Hindlimb muscle (tissue), 1 donor: ENCODE measurements at places on chromosomes 13 and 19. TPM values are rescaled to one million over a fixed set of nuclear protein-coding genes. Genes with fewer than 3 reads are reported as not detected.

The OR7C1 gene
- 0.18 TPM for polyA plus RNA-seq

The CNN2 gene
- polyA plus RNA-seq, result 58.2 TPM

The CCL25 gene
- not detected for polyA plus RNA-seq

The KCTD15 gene
- polyA plus RNA-seq, result 39.0 TPM

The THOP1 gene
- 54.2 TPM for polyA plus RNA-seq

The DACT3 gene
- polyA plus RNA-seq, result 13.0 TPM

DNA sequence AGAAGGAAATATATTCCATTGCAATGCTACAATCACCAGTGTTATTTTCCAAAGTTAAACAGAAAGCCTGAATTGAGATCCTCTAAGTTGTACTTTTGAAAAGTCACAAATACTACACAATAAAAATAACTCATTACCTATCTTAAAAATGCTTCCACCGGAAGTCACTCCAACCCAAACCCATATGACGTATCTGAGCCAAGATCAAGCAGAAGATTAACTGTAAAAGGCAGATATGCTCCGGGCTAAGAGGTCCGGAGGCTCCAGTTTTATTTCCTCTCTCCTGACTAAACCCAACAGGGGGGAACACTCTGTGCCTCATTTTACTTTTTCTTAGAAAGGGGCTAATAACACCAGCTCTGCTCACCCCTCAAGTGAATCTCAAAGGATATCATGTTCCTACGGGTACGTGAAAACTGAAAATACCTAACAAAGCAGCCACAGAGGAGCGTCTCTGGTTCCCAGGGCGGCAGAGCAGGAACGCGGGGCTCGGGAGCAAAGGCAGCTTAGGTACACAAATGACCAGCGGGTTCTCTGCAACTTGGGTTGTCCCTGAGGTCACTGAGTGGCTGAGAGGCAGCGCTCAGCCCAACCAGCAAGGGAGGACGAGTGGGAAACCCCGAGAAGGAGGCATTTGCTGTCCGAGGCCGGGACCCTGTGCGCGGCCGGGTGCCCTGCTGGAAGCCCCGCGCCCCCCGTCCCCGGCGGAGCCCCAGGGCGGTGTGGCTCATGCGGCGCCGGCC, 750 bp downstream of the RAB20 start:
- no peak for DNase-seq

- DNase-seq, result no peak
These were observed 83.9 kb downstream of the LRRC63 start for GRCh38 chr13:46295491-46296114.

DNA sequence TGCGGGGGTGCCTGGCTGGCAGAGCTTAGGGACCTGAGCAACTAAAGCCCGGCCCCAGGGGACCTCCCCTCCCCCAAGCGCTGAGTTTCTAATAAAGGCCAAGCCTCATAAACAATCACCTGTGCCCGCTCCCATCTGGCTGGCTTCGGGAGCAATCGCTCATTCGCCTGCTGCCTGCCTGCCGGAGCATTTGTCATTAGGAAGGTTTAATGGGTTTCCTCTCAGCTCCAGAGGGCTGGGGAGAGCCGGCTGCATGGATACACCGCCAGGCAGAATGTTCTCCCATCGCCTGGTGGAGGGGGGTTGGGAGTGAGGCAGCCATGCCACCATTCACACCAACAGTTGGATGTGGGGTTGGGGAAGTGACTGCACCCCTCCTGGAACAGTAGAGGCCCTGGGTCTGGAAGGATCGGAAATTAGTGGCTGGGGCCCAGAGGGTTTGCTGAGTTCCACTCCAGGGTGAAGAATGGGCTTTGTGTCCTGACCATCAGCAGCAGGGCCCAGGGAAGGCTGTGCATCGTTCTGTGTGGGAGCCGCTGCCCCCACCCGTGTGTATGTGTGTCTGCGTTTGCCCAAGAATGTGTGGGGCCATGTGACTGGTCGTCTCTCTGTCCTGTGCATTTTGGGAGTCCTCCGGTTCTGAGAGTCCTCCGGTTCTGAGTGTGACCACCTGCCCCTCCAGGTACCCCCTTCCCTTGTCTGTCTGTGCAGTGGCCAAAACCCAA, 15.3 kb downstream of the PIN1 start:
- DNase-seq, result no peak

- no peak for DNase-seq
These were observed 12.9 kb upstream of the TLE2 start for GRCh38 chr19:3041761-3042620.

- DNase-seq, result no peak
These were observed 7.5 kb upstream of the KPTN start for GRCh38 chr19:47491358-47492136.

DNA sequence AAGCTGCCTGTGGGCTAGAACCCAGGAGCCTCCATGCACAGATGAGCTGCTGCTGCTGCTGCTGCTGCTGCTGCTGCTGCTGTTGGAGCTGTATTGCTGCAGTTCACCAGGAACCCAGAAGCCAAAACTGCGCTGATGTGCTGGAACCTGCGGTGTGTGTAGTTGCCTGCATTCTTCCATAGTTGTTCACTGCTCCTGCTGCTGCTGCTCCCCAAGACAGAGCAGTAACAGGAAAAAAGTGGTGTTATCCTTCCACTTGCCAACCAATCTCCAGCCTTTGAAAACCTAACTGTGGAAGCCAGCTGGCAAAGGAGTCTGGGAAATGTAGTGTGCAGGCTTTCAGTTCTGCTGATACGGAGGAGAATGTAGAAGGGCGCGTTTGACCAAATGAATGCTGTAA, 37.9 kb downstream of the ARHGAP35 start:
- DNase-seq, result peak; percentile 72

- no peak for DNase-seq
These were observed 21.7 kb upstream of the LAMP1 start for GRCh38 chr13:113275387-113275786.

DNA sequence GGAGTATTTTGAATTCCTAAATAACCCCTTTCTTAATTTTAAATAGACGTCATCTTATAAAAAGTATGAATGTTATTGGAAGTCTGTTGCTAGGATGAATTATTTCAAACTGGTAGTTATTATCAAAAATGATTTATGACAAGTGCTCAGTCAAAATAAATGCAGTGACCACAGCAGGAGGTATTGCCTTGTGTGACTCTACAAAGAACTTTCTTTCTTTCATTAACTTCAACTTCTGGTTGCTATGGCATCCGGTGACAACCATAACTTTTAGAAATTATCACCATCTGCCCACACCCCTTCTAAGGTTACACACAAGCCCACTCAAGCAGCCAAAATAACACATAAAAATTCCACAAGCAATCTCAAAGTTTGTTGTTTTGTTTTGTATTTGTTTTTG, 189.9 kb downstream of the DACH1 start:
- no peak for DNase-seq

DNA sequence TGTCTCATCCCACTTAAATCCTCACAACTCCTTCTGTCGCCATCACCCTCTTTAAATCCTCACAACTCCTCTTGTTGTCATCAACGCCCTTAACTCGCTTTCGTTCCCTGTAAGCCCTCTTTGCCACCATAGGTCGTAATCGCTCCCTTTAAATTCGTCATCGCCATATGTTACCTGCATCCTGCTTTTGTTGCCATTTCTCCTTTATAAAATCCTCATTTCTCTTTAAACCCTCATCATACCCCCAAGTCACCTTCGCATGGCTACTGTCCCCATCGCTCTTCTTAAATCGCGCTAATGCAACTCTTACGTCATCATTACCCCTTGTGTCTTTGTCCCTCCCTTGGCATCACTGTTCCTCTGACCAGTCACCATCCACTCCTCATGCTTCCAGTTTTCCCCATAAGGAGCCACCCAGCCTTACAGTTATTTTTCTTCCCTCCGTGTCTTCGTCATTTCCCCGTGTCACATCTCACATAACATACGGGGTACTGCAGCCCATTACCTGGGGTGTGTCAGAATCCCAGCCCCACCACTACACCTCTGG, 539 bp downstream of the PLD3 start:
- peak; percentile 23 for DNase-seq

- DNase-seq, result no peak
These were observed 12.0 kb downstream of the CYP4F3 start for GRCh38 chr19:15652559-15653278.

- DNase-seq, result no peak
These were observed 150.9 kb downstream of the PDS5B start for GRCh38 chr13:32737111-32737571.

- peak; percentile 13 for DNase-seq
These were observed 1495.0 kb upstream of the PCDH20 start for GRCh38 chr13:62910541-62911060.

GRCh38 chr19:33558151-33558550, 36.6 kb upstream of the PEPD start:
- DNase-seq, result no peak

GRCh38 chr19:1507763-1508506, 4.9 kb downstream of the ADAMTSL5 start:
- DNase-seq, result peak; percentile 94

GRCh38 chr13:51258612-51259548, 36.7 kb downstream of the FAM124A start:
- no peak for DNase-seq

- DNase-seq, result no peak
These were observed 32.2 kb upstream of the ZNF726 start for GRCh38 chr19:23882493-23882892.

- peak; percentile 75 for DNase-seq
These were observed 34.9 kb upstream of the TPM4 start for GRCh38 chr19:16041299-16041990.

DNA sequence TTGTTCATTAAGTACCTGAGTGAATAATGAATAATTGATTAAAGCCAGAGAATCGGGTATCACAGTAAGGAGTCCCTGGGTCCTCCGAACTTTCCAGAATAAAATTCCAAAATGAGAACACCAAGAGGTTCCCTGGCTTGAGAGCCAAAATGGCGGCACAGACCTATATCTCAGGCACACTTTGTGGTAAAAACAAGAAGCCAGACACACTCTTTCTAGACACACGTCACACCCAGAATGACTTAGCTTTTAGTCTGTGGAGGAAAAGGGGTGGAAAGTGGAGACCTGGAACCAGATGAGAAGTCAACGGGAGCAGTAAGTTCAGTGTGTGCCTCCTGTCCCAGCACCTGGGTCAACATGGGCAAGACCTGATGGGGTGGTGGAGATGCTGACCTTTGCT, 8.4 kb downstream of the ARL11 start:
- no peak for DNase-seq
